ENCODE measurements at places on chromosomes 13 and 19.
A peak's percentile ranks its signal among the peaks of the same experiment; 100 is the strongest.

GRCh38 chr19:5933391-5934068, 19.5 kb downstream of the CAPS start:
- no peak for DNase-seq

GRCh38 chr13:44359983-44360375, 13.6 kb upstream of the SERP2 start:
- no peak for DNase-seq

GRCh38 chr19:53520547-53521372, 17.2 kb upstream of the ZNF331 start:
- DNase-seq: peak; percentile 90

- DNase-seq: no peak
Observed at GRCh38 chr13:57073983-57074382, 66.7 kb upstream of the PRR20A start.

- DNase-seq: no peak
Observed at GRCh38 chr13:103195762-103196161, 129.5 kb upstream of the SLC10A2 start.

GRCh38 chr19:14139944-14140343, 3.6 kb upstream of the ASF1B start:
- DNase-seq: no peak

GRCh38 chr19:5142725-5143097, 173.8 kb downstream of the KDM4B start:
- no peak for DNase-seq

GRCh38 chr19:6930190-6930589, 42.8 kb downstream of the ADGRE1 start:
- no peak for DNase-seq

DNA sequence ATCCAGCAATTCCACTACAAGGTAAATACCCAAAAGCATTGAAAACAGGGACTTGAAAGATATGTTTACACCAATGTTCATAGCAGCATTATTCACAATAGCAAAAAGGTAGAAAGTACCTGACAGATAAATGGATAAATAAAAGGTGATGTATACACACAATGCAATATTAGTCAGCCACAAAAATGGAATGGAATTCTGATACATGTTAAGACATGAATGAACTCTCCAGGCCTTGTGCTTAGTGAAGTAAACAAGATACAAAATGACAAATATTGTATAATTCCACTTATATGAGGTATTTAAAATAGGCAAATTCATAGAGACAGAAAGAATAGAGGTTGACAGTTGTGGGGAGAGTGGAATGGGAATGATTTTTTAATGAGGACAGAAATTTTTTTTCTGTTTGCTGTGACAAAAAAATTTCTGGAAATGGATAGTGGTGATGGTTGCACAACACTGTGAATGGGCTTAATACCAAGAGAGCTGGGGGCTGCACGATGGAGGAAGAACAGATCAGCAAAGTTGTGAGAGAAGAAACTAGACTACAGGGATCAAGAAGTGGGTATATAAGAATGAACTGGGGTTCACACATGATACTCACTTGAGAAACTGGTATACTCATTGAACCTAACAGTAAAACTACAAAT, 137.2 kb downstream of the MZT1 start:
- no peak for DNase-seq

- no peak for DNase-seq
Observed at GRCh38 chr13:114002771-114003321, 29.0 kb upstream of the C13orf46 start.

DNA sequence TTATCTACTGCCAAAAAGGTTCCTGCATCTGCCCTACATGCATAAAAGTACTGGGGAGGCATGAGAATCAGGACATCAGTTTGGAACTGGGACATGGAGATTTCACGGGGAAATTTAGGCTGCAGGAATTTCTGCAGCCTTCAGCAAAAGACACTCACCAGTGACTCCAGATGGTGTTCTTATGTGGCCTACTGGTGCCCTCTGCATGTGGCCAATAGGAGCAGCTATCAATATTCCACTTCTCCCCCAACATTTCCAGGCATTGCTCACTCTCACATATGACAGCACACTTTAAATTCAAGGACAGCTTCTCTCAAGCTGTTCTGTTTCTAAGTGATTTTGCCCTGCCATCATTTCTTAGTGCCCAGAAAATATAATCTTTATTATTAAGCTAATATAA, 570.5 kb upstream of the ARGLU1 start:
- DNase-seq: no peak

DNA sequence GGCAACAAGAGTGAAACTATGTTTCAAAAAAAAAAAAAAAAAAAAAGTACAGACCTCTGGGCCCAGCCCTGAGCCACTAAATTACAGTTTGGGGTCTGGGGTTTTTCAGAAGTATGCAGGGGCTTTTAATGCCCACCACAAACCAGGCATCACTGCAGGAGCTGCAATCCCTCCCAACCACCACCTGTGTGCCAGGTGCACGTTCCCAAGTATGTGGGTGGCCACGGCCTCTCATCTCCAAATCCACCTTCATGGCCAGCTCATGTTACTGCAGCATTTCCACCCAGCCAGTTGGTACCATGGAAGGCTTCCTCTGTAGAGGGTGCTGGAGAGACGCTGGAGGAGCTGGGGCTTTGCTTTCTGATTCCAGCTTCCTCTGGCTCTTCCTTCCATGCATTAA, 26.5 kb downstream of the CEP89 start:
- DNase-seq: no peak

GRCh38 chr19:13804830-13805683, 9.8 kb downstream of the ZSWIM4 start:
- DNase-seq: no peak

- DNase-seq: no peak
Observed at GRCh38 chr13:73254827-73255226, 196.0 kb downstream of the KLF5 start.

- DNase-seq: peak; percentile 66
Observed at GRCh38 chr19:3163230-3163886, 15.2 kb upstream of the S1PR4 start.

- DNase-seq: no peak
Observed at GRCh38 chr19:50557009-50557613, 11.1 kb downstream of the LRRC4B start.

- DNase-seq: no peak
Observed at GRCh38 chr19:48844472-48844871, 8.2 kb upstream of the HSD17B14 start.

- no peak for DNase-seq
Observed at GRCh38 chr19:4538601-4538954, 1.3 kb downstream of the LRG1 start.

- DNase-seq: no peak
Observed at GRCh38 chr19:3508771-3509535, 2.8 kb downstream of the FZR1 start.

DNA sequence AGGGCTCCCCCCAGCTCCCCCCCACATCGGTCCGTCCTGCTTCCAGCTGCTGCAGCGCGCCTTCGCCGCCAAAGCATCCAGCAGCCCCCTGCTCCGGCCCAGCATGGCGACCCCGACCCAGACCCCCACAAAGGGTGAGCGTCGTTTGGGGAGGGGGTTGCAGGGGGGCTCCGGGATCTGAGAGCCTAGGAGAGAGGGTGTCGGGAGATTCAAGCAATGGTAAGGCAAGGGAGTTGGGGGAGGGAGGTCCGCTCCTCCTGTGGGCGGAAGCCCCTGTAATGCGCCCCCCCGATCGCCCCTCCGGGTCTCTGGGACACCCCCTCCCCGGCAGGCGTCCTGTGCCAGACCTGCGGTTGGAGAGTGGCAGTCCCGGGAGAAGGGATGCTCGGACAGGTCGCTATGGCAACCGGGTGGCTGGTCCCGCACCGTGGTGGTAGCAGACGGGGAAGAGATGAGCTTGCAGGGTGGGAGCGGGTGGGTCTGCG, at the start of gene FXYD7:
TSS of gene FXYD7 (plus strand) at position 25 of the 485 bp plus-strand sequence. CDS start at position 104, 79 bp downstream.
- no peak for DNase-seq

GRCh38 chr19:3710265-3710812, 2.2 kb downstream of the TJP3 start:
- no peak for DNase-seq

DNA sequence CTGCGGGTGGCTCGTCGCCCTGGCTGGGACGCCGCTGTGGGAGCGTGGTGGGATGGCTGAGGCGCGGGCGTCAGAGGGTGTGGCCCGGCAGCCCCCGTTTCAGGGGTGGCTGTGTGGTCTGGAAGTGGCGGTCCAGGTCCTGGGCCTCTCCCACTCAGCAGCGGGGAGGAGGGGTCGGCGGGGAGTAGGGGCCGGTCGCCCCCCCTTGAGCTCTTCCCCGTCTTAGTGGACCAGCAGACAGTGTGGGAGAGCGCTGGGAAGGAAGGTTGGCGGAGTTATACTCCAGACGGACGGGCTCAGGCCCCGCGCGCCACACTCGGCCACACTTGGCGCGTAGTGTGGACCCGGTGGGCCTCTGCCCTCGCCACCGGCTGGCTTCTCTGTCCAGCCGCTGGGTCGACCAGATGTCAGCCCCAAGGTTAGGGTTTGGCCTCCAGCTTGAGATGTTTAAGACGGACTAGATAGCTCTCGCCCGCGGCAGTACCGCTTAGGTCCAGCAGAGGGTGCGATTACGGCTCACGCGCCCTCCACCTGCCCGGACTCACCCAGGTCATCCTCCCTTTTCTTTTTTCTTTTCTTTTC, 21.7 kb upstream of the ZNF429 start:
- DNase-seq: peak; percentile 10

DNA sequence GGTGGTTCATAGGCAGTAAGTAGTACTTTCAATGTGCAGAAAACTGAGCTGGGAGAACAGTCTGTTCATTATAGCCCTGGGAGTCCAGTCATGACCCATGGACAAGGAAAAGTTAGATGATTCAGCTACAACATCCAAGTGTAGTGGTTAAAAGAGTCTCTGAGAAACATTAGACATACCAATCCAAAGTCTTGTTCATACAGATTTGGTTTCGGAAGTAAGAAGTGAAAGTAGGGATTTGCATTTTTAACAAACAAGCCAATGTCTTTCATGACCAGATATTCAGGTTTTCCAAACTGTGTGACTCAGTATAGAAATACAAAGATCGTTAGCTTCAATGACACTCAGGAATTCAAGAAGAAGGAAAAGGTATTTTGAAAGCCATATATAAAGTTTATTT, 345.3 kb downstream of the SLITRK1 start:
- DNase-seq: no peak

DNA sequence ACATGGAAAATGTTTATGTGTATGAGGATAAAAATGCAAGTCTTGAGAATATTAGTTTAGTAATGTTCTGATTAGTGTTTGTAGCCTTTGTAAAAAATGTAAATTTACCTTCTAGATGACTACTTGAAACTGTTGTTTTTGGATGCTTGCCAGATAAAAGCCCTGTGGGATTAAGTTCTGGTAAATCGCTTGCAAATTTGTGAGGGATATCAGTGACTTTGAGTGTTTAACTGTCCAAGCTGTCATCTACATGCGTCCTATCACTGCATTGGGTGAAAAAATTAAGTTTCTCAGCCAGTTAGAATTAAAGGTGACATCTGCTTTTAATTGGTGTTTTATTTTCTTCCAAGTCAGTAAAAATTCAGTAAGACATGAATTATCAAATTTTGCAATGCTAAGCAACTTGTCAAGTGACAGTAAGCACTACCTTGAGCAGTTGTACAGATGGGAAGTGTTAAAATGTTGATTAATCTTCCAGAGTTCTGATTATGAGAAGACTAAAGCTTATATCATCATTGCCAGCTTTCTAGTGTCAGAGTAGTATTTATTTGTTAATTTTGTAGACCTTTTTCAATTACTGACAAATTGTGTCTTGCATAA, 88.0 kb downstream of the PCCA start:
- no peak for DNase-seq

GRCh38 chr13:90091611-90092010, 1255.9 kb upstream of the MIR17HG start:
- DNase-seq: no peak

- DNase-seq: no peak
Observed at GRCh38 chr13:51767100-51767499, 36.9 kb downstream of the DHRS12 start.

DNA sequence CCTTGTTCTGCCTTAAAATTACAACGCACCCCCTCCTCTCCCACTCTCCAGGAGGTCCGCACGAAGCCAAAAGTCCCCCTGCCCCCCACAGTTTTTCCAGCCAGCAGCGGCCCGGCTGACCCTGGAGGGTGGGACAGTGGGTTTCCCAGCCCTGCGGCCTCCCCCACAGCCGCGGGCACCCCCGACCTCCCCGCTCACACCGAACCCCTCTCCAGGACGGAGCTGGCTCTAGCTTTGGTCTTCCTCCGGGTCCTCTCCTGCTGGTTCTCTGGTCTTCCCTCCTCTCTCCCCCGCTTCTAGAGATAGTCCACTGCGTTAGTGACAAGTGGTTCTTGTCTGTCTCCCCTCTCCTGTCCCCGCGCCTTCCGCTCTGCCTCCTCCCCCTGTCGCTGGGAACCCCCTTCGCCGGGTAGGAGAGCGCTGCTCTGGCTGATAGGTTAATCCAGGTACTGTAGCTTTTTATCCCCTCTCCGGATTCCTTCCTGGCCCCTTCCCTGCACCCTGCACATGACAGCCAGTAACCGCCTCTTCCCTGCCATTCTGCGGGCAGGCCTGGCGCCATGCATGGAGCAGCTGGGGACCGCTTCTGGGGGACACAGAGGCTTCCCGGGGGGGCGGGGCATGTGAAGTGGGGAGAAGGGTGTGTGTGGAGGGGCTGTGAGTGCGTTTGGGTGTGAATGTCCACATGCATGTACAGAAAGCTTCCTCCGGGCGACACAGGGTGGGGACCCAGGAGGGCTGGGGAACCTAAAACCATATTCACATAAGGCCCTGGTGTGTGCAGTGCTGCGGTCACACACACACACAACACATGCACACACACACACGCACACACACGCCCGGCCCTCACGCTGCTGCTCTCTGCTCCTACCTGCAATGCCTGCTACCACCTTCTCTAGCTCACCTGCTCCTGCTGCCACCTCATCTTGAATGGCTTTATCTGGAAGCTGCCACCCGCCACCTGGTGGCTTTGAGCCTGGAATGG, 17.2 kb downstream of the PRR36 start:
- no peak for DNase-seq
